Endothelial cell of umbilical vein (primary cell): ENCODE measurements at places on chromosomes 4 and X. TPM values are rescaled to one million over a fixed set of nuclear protein-coding genes. Genes with fewer than 3 reads are reported as not detected.
A peak's percentile ranks its signal among the peaks of the same experiment; 100 is the strongest.

The AMER1 gene
- 1.8 and 2.0 TPM in 2 replicates for total RNA-seq

The GRPR gene
- total RNA-seq: 0.28 TPM in 1 of 2 replicates, not detected in the other

The GPR82 gene
- total RNA-seq: not detected in 2 replicates

The MAGEA9B gene
- total RNA-seq: not detected in 2 replicates

The DDX60 gene
- total RNA-seq: 7.9 and 9.3 TPM in 2 replicates

The ARSJ gene
- total RNA-seq: 44.0 and 50.0 TPM in 2 replicates

The NEXMIF gene
- total RNA-seq: not detected in 2 replicates

The FAT1 gene
- total RNA-seq: 8.6 and 9.2 TPM in 2 replicates

The NEUROG2 gene
- not detected in 2 replicates for total RNA-seq

The TRIM75 gene
- total RNA-seq: not detected in 2 replicates

The PTTG2 gene
- not detected in 2 replicates for total RNA-seq

DNA sequence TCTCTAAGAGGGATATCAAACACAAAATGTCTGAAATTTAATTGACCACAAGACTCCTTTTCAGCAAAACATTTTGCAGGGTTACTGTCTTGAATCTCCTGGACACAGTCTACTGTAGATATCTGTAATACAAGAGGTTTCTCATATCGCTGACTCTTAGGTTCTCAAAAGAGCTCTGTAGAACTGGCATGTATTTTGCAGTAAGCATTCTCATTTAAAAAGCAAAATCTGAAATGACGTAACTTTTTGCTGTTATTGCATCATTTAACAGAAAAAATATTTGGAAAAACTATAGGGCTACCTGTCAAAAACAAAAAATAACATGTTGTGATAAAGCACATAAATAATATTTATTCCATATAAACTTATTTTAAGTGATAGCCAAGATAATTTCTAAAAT is 114.2 kb downstream of the CDS1 start:
- no peak for DNase-seq

DNA sequence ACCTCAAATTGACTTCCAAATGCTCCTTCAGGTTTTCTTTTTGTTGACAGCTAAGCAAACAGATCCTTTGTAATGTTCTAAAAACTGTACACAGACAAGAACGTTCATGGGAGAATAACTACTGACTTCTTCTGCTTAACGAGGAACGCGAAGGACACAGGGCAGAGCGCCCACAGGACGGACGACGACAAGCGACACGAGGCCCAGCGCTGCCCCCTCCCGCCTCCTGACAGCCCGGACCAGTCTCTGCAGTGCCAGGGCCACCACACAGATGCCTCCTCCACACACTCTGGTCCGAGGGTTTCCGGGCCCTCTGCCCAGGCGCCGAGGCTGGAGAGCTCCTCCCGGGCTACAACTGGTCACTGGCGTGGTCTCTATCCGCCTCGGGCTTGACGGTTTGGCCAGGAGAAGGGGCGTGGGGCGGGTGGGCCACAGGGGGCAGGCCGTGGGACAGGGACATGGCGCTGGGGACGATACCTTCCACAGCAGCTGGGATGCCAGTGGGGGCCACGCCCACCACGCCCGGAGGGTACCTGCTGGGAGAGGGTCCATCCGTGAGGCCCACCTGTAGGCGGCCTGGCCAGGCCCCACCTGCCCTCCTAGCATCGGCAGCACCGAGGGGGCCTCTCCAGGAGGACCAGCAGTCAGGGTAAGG is 36.9 kb downstream of the CTBP1 start:
- no peak for DNase-seq

- no peak for DNase-seq
Measured at GRCh38 chr4:145694929-145695328, 15.0 kb downstream of the C4orf51 start.

DNA sequence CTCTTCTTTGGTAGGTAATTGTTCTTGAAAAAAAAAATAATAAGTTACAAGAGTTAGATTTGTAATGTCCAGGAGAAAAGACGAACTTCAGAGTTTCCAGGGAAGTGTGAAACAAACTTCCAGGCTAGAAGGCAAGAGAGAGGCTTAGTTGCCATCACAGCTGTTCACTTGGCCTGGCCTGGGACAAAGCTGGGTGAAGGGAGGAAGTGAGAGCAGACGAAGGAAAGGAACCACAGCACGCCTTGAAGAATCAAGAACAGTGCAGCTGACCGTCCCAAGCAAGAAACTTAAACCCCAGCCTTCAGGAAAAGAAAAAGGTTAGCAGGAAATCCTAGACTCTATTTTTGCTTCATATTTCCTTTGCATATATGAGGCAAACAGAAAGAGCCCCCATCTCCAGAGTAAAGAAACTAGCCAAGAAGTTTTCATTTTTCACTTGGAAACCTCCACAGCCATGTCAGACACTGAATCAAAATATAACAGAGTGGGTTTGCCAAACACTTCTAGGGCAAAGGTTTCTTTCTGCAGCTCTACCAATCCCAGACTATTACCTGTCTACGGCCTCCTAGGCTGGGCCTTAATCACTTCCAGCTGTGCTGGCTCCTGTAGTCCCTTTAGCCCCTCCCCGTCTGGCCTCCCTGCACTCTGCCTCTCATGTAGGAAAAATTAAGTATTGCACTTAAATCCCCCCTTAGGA is 209.6 kb downstream of the SPATA18 start:
- no peak for DNase-seq

- no peak for DNase-seq
Measured at GRCh38 chr4:114926583-114926982, 186.8 kb downstream of the NDST4 start.

DNA sequence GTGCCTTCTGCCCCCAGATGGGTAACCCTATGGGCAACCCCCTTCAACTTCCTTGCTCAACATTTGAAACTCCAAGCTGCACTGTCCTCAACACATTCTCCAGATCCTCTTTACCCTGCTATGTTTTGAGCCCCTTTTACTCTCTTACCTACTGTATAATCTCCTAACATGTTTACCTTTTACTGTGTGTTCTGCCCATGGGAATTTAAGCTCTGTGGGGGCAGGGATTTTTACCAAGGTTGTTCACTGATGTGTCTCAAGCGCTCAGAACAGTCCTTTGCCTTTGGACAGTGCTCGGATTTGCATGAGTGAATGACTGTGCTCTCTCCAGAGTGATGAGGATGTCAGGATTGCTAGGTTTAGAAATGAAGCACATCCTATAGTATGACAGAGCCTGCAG is 53.2 kb downstream of the SORBS2 start:
- DNase-seq: no peak

GRCh38 chr4:163816494-163816893 is 322.0 kb downstream of the TMA16 start:
- no peak for DNase-seq

DNA sequence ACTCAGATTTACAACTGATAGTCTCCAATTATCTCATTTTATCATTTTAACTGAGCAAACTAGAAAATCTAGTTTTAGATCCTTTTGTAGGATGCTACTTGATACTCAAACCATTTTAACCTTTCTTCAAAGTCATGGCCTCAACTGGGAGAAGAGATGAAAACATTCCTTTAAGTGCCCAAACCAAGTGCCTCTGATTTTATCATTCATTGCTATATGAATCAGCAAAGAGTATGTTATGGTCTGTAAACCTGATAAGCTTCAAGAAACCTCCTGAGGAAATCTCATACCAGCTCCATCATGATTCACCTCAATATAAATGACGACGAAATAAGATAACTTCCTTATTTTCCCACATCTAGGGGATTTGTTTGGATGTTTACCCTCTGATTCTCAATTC is 119.9 kb downstream of the FAM13A start:
- DNase-seq: no peak

DNA sequence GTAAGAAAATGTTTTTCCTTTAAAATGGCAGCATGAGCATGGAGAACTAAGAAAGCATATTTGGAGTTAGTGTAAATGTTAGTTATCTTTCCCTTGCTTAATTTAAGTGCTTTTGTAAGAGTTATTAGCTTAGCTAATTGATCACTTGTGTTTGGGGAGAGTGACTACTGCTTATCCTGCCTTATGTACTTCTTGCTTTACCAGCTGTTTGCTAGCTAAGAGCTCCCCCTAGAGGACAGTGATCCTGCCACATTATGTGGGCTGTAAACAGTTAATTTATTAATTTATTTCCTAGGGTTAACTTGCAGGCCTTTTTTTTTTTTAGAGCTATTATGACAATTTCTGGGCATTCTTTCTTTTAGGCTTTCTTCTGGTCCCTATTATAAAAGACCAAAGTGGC is 435.8 kb downstream of the MAGEB5 start:
- DNase-seq: no peak

DNA sequence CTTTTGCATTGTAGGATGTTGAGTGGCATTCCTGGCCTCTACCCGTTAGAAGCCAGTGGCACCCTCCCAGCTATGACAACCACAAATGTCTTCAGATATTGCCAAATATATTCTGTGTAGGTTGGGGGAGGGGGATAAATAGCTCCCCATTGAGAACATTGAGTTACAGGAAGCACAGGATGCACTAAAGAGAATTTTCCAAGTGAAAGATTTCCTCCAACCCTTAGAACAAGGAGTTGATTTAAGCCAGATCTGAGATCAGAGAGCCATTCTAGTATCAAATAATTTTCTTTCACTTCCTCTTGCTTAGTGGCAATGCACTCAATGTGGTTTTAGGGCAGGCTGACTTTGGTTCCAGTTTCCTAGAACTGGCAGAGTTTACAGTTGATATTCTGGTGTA is 436.6 kb downstream of the C4orf33 start:
- peak; percentile 4 for DNase-seq

- no peak for DNase-seq
Measured at GRCh38 chrX:107775000-107775733, 420 bp downstream of the TSC22D3 start.

DNA sequence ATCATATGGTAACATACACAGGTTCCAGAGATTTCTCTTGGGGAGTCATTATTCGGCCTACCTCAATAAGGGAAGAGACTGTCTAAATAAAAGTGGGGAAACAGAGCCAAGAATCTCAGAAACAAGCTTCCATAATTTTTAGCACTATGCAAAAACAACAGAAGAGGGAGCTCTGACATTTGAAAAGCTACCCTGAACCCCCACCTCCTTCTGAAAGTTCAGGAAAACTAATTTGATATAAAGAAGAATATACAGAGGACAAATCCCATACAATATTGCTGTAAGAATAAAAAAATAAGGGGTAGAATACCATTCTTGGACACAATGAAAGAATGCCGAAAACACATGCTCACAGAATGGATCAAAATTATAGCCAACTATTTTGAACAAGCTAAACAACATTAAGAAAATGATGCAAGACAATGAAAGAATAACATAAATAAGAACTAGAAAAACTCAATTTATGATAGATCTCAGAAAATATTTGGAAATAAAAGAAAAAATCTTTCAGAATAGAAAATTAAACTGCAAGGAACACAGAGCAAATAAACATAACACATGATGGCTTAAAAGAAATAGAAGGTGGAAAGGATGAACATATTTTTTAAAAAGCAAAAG is 14.4 kb upstream of the ZNF41 start:
- peak; percentile 13 for DNase-seq

GRCh38 chrX:68880846-68881552 is 52.2 kb downstream of the EFNB1 start:
- no peak for DNase-seq

GRCh38 chr4:16516796-16517439 is 290.6 kb upstream of the TAPT1 start:
- DNase-seq: peak; percentile 76

GRCh38 chr4:37431417-37431743 is 186.8 kb downstream of the NWD2 start:
- no peak for DNase-seq

GRCh38 chr4:171561419-171561818 is 251.8 kb upstream of the GALNTL6 start:
- no peak for DNase-seq

DNA sequence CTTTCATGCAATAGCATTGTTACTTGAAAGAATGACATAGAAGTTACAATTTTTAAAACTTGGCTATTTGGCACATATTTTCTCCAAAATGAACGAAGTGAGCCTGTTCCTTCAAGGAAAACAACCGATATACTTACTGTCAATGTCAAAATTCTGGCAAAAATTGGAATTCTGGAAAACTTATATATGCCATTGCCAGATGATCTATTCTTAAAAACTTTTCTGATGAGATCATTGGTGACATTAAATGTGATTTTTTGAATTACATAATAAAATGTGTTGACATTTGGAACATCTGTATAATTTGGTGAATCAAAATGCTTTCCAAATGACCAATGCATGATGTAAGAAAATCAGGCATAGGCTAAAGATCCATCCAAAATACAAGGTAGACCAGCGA is 209.0 kb downstream of the SCFD2 start:
- no peak for DNase-seq

GRCh38 chr4:52752936-52753335 is 1.7 kb upstream of the ERVMER34-1 start:
- no peak for DNase-seq

- peak; percentile 35 for DNase-seq
Measured at GRCh38 chrX:130575831-130576389, 174.1 kb downstream of the RBMX2 start.

GRCh38 chr4:111618908-111619307 is 526.3 kb upstream of the FAM241A start:
- DNase-seq: peak; percentile 10

- peak; percentile 39 for DNase-seq
Measured at GRCh38 chr4:121822796-121823504, 733 bp downstream of the CCNA2 start.

DNA sequence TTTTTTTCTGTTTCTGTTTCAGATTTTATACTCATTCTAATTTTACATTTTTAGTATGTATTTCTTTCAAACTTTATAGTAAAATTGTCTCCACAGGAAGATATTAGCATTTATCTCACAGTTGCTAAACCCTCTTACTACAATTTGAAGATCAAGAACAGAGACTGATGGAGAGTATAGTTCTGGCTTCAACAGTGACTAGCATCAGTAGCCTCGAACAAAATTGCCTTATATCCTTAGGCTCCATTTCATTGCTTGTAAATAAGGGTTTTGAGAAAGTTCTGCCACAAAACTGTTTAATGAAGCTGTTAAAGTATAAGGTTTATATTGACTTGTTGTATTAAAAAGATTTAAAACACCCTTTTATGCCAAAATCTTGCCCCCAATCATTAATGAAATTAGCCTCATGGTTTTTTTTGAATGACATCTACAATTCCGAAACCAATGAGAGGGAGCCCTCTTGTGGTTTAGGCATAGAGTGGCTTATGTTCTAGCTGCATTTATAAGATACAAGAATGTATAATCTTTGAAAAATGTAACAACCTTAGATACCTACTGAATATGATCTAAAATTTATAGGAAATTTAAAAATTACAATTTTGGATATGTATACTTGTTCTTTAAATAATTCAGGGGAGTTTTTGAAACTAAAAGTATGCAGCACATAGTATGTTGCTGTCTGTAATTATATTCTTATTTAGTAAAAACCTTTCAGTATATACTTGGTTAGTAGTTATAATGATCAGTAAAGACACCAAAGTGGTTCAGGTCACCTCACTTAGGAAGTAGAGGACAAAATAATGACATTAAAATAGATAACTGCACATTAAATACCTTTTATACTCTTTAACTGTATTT is 109.8 kb upstream of the HPGD start:
- peak; percentile 6 for DNase-seq

GRCh38 chr4:88283661-88284438 is 511 bp downstream of the PPM1K start:
- peak; percentile 67 for DNase-seq

- DNase-seq: no peak
Measured at GRCh38 chr4:37985730-37986275, 25.6 kb downstream of the PTTG2 start.

GRCh38 chr4:2334826-2335728 is 73.2 kb upstream of the MXD4 start:
- DNase-seq: no peak
